CD4-positive, alpha-beta memory T cell (primary cell): ENCODE measurements at places on chromosomes 12 and 14.
A peak's percentile ranks its signal among the peaks of the same experiment; 100 is the strongest.

DNA sequence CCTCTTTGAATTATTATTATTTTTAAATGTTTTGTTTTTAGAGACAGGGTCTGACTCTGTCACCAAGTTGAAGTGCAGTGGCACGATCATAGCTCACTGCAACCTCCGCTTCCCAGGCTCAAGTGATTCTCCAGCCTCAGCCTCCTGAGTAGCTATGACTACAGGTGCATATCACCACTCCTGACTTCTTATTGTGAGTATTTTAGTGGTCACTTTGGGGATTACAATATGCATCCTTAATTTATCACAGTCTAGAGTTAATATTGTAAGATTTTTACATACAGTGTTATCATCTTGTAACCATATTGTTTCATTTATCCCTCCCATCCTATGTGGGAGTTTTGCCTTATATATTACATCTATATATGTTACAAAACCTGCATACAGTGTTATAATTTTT is 13.4 kb downstream of the FGF23 start:
- DNase-seq = no peak

GRCh38 chr14:91059576-91060350 is 678 bp downstream of the RPS6KA5 start:
- DNase-seq = peak; percentile 69

DNA sequence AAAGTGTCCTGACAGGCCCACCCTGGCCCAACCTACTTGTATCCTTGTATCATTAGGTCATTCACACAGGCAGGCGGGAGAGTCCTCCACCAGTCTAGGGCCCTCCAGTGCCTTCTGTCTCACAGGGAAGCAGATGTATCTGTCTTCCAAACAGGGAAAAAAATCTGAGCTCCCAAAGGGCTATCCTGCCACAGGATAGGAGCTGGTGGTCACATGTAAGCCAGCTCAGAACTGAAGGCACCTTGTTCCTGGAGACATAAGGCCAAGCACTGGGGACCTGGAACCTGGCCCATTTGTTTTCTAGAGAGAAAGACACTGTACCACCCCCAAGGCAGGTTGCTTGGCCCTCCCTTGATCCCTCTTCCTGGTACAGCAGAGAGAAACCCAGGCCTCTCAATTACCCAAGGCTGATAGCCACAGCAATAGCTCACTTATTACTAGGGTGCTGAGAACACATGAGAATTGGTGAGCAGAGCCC is 19.4 kb upstream of the PLEKHH1 start:
- no peak for DNase-seq

DNA sequence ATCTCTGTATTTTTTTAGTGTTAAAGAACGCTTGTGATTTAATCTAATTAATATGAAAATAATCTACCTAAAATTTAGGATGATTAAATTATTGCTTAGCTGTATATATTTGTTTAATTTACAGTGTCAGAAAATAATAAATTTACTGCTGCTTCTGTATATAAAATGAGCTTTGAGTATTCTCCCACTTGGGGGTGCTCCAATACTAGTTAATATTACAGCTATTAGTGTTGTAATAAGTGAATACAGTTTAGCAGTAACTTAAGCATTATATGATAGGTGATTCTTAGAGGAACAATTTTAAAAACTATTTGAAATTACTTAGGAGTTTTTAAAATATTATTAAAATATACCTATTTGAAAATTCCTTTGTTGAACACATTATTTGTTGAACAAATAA is 62.2 kb downstream of the PAPOLA start:
- no peak for DNase-seq

- no peak for DNase-seq
Observed at GRCh38 chr14:99430491-99430890, 50.2 kb downstream of the SETD3 start.

GRCh38 chr12:10142976-10143589 is 13.1 kb upstream of the CLEC7A start:
- no peak for DNase-seq

- DNase-seq = no peak
Observed at GRCh38 chr12:94771741-94772140, 121.4 kb upstream of the TMCC3 start.

- DNase-seq = no peak
Observed at GRCh38 chr12:3190101-3190500, 112.9 kb downstream of the TSPAN9 start.

DNA sequence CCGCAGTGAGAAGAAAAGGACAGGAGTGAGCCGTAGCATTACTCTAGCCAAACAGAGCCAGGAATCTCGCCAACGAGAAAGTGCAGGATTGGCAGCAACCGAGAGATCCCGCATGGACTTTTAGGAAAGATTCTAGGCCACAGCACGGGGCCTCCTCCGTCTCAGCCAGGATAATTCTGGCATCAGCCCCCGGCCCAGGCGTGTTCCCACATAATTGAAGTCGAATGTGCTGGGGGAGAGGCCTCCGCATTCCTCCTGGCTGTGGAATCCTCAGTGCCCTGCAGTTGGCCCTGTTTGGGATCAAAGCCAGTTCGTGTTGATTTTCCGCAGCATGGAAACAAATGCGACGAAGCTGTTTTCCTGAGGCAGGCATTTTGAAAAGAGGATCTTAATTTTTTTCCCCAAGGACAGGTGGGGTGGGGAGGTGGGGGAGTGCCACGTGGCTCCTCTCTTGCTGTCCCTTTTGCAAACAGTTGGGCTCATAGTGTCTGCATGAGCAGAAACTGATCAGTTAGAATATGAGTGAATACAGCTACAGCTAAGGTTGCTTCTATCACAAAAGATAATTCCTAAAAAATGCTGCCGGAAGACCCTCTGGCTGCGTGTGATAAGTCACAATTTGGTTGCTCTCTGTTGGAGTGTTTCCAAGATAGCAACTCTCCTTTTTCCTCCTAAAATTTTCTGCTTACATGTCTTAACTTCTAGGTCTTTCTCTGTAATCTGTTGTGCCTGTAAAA is 37.3 kb upstream of the ATXN2 start:
- DNase-seq = no peak

DNA sequence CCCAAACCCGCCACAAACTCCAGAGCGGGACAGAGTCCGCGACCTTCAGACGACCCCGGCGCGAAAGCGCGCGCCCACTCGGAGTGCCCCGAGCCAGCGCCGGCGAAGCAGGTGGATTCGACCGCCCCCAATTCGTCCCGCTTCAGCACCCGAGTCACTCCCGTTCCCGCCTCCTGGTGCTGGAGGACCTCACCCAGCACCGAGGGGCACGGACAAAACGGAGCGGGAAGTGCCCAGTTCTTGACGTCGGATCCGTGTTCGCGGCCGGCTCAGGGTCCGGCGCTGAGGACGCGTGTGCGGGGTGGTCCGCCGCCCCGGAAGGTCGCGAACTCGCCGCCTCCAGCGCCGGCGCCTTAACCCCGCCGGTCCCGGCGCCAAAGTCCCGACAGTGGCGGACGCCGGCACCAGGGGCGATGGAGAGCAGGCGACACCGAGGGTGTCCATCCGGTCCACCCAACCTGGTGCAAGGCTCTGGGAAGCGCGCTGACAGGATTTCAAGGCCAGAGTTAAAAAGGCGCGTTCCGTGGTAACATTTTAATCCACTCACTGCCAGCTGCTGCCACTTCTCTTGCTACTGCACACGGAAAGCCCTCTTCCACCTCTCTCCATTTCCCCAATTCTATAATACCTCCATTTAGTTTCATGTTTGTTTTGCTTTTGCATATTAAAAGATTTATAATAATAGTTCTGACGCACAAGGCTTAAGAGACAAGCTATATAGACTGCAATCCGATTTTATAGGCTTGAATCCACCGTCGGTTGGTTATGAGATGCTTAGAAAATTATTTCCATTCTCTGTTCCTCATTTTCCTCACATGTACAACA is 240.0 kb upstream of the CPNE8 start:
- no peak for DNase-seq

- no peak for DNase-seq
Observed at GRCh38 chr12:94322346-94322745, 137.3 kb downstream of the CEP83 start.

- no peak for DNase-seq
Observed at GRCh38 chr14:30849354-30849753, 25.0 kb upstream of the COCH start.

DNA sequence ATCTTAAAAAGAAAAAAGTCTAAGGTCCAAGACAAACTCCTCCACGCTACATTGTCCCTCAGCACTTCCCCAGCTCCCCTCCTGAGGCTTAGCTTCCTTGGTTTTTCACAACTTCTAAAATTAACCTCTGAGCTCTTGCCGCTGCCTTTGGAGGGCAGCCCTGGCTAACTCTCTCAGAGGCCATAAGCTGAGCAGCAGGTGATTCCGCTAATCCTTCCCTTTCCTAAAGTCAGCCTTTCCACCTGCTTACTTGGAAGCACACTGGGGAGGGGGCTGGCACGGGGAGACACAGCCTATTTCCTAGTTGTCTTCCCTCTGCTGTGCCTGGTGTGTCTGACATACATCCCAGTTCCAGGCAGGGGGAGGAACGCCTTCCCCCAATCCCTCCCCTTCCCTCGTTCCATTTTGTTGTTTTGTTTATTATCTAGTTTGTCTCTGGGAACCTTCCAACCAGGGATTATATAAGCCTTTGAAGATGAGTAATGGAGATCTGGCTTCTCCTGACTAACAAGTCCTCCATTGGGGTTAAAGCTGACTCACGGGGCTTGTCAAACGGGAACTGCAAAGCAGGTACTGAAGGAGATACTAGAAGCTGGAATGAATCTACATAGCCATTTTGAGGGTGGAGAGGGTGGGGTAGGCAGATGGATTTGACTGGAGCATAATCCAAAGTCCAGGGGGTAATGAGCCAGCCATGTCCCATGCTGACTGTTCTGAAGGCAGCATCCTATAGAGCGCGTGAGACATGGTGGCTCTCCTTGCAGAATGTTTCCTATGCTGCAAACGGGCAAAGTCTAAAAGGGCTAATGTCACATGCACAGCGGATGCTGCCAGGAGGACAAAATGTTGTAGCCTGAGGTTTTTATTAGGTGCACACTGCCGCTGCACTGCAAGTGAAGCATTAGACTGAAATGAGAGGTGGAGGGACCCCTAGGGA is 230.8 kb downstream of the FOXN3 start:
- no peak for DNase-seq

- DNase-seq = no peak
Observed at GRCh38 chr14:22469538-22470303, 119.3 kb downstream of the DAD1 start.

GRCh38 chr12:79737875-79738718 is 47.3 kb upstream of the PAWR start:
- peak; percentile 19 for DNase-seq

- DNase-seq = peak; percentile 19
Observed at GRCh38 chr14:90060312-90060964, 1.4 kb upstream of the KCNK13 start.

DNA sequence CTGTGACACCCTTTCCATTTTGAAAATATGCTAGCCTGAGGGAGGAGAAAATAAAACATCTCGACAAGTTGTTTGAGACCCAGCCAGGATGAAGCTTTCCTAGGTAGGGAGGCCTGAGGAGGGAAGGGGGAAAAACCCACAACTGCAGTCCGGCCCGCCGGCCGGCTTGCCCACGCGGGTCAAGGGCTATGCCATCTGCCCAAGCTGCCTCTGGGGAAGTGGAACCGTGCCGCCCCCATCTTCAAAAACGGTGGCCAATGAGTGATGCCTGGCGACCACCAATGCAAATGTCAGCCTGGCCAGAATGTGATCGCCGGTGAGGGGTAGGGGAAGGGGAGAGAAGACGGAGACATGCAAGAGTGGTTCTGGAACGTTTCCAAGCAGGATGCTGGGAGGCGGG is 263.5 kb upstream of the ALG10B start:
- DNase-seq = no peak

GRCh38 chr12:4444031-4444430 is 1.6 kb downstream of the FGF6 start:
- no peak for DNase-seq
